GM23338 (cell line): ENCODE measurements at places on chromosomes 2 and 18. TPM values are rescaled to one million over a fixed set of nuclear protein-coding genes. Genes with fewer than 3 reads are reported as not detected.

GRCh38 chr18:67041334-67041733 lies 437.4 kb upstream of the CDH19 start:
- peak; percentile 27 for DNase-seq

DNA sequence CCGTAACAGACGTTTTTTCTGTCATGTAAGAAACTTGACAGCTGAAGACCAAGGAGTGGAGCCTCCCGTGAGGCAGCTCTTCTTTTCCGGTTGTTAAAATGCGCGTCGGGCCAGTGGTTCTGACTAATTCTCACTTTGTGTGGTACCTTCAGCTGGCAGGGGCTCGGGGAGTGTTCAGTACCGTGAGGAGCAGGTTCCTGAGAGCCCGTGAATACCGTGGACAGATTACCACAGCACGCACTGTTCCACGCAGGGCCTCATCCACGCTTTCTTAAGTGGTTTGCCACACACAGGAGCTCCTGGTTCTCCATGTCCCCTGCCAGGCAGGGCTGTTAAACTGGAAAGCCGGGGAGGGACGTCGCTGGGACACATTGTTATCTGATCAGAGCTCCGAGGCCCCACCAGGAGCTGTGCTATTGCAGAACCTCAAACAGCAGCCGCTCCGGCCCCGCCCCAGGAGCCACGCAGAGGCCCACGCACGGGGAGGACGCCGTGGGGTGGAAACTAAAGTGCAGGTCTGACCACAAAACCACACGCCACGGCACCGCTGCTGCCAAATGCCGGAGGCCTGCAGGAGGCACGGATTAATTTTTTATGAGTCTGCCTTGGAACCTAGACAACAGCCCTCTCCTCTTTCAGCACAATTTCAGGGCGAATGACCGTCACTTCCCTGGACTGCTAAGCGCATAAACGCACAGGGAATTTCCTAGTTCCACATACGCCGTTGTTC lies 43.3 kb downstream of the NFATC1 start:
- no peak for DNase-seq

DNA sequence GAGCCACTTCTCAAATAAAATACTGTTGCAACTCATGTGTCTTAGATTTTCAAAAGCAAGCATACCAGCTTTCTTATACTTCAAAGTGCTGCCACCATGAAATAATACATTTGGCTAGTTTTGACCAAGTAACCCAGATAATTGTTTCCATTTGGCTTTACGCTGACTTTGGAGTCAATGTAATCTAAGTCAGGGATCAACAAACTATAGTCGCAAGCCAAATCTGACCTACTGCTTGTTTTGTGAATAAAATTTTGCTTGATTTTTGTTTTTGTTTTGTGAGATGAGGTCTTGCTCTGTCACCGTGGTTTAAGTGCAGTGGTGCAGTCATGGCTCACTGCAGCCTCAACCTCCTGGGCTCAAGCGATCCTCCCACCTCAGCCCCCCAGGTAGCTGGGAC lies 65.0 kb downstream of the OXER1 start:
- no peak for DNase-seq

GRCh38 chr2:12005886-12006681 lies 259.7 kb downstream of the LPIN1 start:
- DNase-seq, result no peak

DNA sequence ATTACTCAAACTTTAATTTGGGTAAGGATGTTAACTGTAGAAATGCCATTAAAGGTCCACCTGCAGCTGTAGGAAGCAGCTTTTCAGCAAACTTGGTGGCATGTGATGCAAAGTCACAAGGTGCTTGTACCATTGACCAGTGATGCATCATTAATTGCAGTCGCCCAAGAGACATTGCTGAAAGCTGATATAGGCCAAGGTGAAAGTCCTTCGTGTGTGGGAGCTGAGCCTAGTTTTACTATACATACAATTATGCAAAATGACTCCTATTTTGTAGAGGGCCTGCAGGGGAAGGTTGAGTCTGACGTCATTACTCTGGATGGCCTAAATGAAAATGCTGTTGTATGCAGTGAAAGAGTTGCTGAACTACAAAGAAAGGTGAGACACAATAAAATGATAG lies 40.5 kb downstream of the ALMS1 start:
- DNase-seq, result no peak

DNA sequence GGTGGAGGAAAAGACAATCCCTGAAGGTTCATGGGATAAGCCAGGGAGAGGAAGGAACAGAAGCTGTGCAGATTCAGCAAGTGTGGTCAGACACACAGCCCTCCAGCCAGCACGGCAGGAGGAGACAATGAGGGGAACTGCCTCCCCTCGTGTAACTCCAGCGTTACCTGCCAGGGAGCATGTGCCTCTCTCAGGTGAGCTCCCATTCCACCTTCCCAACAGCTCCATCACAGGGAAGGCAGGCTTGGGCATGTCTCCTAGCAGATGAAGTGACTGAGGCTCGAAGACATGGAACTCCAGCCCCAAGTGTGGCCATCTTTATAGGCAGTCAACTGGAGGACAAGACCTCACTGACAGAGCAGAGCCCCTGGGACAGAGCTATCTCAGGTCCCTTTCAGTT lies 47.4 kb downstream of the ZBTB7C start:
- DNase-seq, result no peak

- DNase-seq, result no peak
Measured at GRCh38 chr2:189629531-189630453, 31.5 kb upstream of the ASNSD1 start.

DNA sequence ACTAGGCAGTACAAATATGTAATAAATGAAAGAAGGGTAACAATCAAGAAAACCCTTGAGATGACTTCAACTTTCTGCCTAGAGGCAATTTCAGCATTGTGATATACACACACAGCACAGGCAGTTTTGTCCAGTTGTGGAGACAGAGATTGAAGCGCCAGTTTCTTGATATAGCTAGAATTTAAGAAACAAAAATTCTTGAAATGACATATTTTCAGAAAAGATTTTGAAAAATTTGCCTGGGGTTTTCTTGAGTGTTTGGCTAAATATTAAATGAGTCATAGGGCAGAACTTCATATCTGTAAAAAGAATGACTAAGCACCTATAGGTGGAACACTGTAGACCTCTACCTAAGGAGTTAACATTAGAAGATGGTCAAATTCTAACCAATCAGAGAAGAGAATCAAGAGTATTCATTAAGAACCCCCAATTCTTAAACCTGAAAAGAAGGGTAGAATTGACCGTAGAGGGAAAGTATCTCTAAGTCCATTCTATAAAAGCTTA lies 1266.8 kb upstream of the TMEFF2 start:
- DNase-seq, result no peak

GRCh38 chr2:137921105-137921880 lies 43.0 kb upstream of the HNMT start:
- DNase-seq, result no peak

DNA sequence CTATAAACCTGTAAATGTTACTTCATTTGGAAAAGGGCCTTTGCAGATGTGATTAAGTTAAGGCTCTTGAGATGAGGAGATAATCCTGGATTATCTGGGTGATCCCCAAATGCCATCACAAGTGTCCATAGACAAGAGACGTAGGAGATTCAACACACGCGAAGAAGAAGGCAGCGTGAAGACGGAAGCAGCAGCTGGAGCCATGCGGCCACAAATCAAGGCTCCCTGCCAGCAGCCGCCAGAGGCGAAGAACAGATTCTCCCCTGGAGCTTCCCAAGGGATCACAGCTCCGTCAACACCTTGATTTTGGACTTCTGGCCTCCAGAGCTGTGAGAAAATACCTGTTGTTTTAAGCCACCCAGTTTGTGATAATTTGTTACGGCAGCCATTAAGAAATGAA lies 11.0 kb upstream of the VAPA start:
- DNase-seq, result no peak

- no peak for DNase-seq
Measured at GRCh38 chr2:109321570-109321969, 192.6 kb downstream of the SH3RF3 start.

DNA sequence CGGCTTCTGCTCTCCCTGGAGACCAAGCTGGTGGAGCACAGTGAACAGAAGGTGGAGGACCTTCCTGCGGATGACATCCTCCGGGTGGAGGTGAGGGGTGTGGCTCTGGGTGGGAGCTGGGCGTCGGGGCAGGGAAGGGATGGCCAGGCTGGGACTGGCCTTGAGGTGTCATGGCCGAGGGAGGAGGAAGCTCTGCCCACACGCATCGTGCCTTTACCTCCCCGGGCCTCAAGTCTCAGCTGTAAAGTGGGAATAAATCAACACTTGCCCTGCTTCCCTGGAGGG lies 98.2 kb downstream of the DYSF start:
- DNase-seq, result no peak

- no peak for DNase-seq
Measured at GRCh38 chr2:240902615-240903041, 3.5 kb upstream of the CROCC2 start.

- no peak for DNase-seq
Measured at GRCh38 chr2:979069-979928, 28.6 kb downstream of the SNTG2 start.

DNA sequence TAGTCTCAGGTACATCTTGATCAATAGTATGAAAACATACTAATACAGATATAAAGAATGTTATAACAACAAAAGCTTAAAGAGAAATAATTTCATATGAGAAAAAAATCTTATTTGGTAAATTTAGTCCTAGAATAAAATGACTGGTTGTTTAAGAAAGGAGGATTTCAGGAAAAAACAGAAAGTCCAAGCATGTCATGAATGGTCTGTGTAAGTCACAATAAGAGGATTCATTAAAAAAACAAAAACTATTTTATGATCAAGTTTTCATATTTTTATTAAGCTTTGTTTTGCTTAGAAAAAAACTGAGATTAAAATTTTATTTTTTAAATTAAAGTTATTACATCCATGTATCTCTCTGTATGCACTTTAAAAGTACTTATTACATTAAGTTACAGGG lies 353.9 kb upstream of the SPHKAP start:
- DNase-seq, result peak; percentile 68

HOXD12 gene
- not detected in 2 replicates for total RNA-seq

COPS8 gene
- total RNA-seq, result 130 and 143 TPM in 2 replicates

TEX44 gene
- total RNA-seq, result not detected in 2 replicates

C1QL2 gene
- 0.69 and 1.2 TPM in 2 replicates for total RNA-seq

VWA3B gene
- total RNA-seq, result not detected in 2 replicates

CABLES1 gene
- total RNA-seq, result 8.8 and 12.4 TPM in 2 replicates

MFF gene
- total RNA-seq, result 107 and 112 TPM in 2 replicates
